Kasumi-1 (cell line): ENCODE measurements at places on chromosomes 7 and 10.
A peak's percentile ranks its signal among the peaks of the same experiment; 100 is the strongest.

DNA sequence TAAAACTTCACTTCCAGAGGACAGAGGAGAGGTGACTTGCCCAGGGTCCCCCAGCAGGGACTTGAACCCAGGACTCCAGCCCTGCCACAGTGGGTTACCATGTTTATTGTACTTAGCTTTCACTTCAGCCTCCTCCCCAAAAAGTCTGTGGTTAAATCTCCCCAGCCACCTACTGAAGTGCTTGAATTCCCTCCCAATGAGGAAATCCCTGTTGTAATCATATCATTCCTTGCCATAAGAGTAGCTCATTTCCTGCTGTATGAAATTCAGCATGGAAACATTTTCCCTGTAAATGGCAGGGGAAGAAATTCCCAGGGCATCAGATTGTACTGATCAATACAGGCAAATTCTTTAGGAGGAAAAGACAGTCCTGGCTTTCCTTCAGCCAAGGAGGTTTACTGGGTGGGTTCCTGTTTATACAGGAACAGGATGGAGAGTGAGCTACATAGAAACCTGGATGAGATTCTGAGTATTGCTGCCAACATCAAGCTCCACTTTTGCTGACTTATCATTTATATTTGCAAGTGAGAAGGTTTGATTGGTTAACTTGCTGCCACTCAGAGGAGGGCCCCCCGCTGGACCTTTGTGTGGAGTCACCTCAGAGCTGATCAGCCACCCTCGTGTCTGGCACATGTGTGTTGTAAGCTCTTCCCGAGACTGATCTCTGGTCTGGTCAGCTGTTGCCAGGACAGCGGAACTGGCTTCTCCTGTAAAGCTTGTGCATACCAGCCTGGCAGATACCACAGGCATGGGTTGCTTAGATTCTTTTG is 16.4 kb upstream of the PDZD8 start:
- DNase-seq = no peak

DNA sequence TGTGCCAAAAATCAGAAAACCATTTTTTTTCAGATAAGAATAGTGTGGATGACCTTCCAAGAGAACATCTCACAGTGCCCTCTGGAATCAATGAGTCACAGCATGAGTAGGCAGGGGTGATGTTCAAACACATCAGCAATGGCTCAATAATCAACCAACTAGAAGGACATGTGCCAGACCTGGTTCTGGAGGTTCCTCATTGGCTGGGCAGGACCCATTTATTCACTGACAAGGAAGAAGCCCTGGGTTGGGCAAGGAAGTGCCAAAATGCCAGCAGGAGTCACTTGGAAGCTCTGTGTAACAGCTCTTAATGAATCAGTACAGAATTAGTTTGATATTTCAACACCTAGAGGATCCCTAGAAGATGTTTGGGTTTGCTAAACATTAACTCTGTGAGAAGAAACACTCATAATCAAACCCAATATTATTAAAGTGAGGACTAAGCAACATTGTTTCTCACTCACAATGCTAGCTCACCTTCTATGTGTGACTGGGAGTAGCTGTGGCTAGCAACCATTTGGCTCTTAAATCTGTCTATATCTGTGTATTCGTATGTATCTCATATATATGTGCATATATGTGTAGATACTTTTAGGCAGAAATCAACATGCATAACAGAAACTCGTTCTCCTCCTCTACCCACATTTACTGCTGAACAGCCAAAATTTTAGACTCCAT is 72.3 kb upstream of the APBB1IP start:
- DNase-seq = no peak

DNA sequence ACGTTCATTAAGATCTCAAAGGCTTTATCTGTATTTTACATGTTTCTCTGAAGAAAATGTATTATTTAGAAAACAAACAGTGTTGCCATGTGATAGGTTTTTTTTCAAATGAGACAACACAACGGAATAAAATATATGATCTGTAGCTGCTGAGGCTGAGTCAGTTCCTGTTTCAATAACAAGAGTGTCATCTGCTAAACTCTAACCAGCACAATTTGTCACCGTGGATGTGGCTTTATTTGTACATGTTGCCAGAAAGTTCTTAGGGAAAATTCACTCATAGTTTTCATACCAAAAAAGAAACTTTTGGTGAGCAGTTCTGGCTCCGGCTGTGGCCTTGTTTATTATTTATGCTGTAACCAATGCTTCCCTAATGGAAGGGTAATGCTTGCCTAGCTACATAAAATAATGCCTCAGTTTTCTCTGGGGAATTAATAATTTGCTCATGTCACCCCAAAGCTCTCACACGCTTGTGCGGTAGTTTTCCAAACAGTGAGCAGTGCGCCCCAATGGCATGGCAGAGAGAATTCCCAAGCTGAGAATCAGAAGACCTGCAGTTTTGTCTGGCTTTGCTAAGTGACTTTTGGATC is 20.3 kb upstream of the KLF6 start:
- peak; percentile 82 for DNase-seq

DNA sequence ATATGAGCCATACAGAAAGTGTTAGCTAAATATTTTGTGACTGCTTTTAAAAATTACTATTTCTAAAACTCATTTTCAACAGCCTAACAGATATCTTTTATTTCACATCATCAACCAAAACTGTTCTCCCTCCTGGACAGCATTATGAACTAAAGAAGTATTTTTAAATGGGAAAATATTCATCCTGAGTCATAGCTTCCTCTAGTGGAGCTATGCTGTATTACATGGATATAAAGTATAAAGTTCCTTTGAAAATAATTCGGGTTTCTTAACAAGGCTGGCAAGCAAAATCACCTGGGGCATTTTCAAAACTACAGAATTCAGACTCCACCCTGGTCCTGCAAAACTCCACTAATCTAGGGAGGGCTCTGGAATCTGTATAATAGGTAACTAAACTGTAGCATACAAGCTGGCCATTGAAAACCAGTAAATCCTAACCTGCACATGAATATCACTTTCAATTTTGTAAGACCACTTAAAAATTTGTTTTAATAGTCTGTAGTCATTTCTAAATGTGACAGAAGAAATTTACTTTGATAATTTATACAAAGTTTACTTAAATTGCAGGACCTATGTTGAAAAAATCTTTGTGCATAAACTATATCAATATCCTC is 53.5 kb downstream of the SCIN start:
- DNase-seq = peak; percentile 18

DNA sequence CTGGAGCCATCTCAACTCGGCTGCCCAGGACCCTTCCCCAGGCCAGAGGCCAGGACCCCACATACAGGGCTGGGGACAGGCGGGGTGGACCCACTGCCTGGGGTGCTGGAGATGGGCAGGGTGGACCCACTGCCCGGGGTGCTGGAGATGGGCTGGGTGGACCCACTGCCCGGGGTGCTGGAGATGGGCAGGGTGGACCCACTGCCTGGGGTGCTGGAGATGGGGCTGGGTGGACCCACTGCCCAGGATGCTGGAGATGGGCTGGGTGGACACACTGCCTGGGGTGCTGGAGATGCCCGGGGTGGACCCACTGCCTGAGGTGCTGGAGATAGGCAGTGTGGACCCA is 32.4 kb upstream of the FOXL3 start:
- no peak for DNase-seq

DNA sequence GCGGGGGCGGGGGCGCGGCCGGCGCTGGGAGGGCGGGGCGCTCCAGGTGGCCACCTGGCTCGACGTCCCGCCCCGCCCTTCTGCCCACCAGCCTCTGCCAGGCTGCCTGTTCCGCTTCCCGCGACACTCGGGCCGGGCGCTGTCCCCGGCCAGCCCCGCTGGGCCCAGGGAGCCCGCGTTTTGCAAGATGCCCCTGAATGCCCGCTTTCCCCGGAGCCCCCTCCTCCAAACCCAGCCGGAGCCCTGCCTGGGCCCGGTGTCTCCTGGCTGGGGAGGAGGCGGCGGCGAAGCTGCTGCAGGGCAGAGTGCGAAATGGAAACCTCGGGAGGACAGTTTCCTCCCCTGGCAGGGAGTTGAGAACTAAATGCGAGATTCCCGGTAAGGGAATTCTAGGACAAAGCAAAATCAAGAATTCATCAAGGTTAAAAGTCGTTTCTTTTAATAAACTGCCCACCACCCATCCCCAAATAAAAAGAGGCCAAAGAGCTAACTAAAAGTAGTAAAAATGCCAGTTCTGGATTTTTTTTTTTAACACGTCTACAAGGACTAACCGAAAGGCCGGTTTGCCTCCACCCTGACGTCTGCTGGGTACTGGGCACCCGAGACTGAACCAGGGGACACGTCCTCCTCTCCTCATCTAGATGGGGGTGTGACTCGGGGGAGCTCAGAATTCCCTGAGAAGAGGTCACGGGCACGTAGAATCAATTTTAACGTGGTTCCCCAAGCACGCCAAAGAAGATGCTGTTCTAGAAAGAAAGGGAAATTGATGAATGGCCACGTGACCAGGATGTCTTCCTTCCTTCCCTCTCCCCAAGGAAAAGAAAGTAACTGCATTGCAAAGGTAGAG is 200.4 kb upstream of the NFE2L3 start:
- no peak for DNase-seq
